ENCODE measurements at places on chromosomes 13 and 19.

GRCh38 chr13:99908140-99908803 is 63.3 kb downstream of the ZIC5 start:
- no peak for DNase-seq

DNA sequence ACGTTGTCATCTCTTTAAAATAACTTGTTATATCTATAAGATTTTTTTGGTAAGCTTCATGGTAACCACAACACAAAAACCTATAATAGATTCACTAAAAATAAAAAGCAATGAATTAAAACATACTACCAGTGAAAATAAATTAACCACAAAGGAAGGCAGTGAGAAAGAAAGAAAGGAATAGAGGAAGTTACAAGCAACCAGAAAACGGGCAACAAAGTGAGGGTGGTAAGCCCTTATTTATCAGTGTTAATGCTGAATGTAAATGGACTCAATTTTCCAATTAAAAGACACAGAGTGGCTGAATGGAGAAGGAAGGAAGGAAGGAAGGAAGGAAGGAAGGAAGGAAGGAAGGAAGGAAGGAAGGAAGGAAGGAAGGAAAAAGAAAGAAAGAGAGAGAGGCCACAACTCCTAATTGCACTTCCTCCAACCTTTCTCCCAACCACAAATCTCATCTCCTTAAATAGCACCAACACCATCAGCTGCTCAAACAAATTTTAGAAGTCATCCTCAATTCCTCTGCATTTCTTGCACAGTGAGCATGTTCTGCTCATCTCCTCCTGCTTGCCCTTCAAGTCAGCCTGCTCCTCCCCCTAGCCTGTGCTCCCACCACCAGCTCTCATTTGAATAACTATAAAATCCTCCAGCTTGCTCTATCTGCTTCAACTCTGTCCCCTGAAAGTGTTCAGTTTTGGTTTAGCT is 48.6 kb downstream of the CCNA1 start:
- no peak for DNase-seq

DNA sequence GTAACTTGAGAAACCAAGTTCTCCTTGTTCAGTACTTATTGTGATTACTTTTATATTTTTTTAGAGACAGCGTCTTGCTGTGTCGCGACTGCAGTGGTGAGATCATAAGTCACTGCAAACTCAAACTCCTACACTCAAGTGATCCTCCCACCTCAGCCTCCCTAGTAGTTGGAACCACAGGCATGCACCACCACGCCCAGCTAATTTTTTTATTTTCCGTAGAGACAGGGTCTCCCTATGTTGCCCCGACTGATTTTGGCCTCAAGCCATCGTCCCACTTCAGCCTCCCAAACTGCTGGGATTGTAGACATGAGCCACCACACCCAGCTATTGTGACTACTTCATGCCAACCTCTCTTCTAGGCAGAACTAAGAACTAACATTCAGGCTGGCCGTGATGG is 8.3 kb downstream of the C19orf53 start:
- DNase-seq, result no peak

- no peak for DNase-seq
Measured at GRCh38 chr13:30192320-30193093, 114.8 kb downstream of the KATNAL1 start.

- DNase-seq, result no peak
Measured at GRCh38 chr13:77019756-77020155, 7.2 kb downstream of the FBXL3 start.

GRCh38 chr13:111394211-111394922 is 73.9 kb downstream of the TEX29 start:
- DNase-seq, result no peak

DNA sequence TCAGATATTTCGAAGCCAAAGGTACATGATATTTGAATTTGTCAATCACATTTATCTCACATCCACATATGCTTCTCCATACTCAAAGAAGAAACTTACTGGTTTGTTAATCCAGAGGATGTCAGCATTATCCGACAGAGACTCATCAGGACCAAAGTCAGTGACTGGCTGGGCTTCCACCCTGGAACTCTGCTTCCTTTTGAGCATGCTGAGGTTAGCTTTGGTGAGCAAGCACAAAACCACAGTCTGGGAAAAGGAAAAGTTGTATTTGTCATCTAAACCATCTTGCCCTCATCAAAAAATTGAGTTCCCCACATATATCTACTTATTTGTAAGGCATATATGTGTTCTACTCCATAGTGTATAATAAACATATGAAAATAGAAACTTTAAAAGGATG is 17.4 kb downstream of the NALCN start:
- no peak for DNase-seq

GRCh38 chr19:1675633-1676350 is 23.4 kb upstream of the TCF3 start:
- no peak for DNase-seq

All from T1000 (cell line).